Hepatocyte (in vitro differentiated cells): ENCODE measurements at places on chromosomes 6 and 20.

GRCh38 chr6:142207265-142207877, 60.3 kb downstream of the VTA1 start:
- DNase-seq: peak; percentile 51

GRCh38 chr20:13929836-13930235, 60.6 kb downstream of the SEL1L2 start:
- DNase-seq: no peak

DNA sequence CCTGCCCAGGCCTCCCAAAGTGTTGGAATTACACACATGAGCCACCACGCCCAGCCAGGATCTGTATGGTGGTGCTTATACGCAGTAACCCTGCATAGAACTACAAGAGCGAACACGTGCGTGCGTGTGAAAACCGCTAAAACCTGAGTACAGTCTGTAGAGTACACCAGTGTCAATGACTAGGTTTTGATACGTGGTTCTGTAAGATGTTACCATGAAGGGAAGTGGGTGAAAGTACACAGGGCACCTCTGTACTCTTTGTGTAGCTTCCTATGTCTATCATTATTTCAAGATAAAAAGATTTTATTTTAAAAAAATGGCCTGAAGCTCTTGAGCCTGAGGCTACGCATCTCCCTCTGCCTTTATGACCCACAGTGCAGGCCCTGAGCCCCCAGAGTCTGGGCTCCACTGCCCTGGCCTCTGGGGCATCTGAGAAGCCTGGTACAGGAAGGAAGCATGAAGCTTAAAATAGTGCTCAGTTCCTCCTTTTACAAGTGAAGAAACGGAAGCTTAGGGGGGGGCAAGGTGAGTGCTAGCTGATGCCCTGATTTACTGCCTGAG, 21.6 kb downstream of the LY86 start:
- no peak for DNase-seq

- DNase-seq: no peak
Observed at GRCh38 chr6:105310371-105310770, 92.5 kb downstream of the PREP start.

DNA sequence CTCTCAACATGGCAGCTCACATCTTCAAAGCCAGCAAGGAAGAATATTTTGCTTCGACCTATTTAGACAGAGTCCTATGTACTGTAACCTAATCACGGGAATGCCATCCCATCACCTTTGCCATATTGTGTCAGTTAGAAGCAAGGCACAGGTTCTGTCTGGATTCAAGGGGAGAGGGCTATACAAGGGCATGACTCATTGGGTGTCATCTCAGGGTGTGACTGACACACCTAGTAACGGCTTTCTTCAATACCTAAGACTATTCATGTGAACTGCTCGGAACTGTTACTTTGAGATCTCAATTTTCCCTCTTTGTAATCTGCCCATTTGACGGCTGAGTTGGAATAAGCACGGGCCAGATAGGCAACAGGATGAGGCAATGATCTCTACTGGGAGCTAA, 135.6 kb upstream of the HDGFL1 start:
- DNase-seq: no peak

GRCh38 chr20:1374246-1374645, 18.6 kb downstream of the FKBP1A start:
- DNase-seq: no peak

GRCh38 chr6:6811128-6812009, 222.8 kb downstream of the LY86 start:
- DNase-seq: peak; percentile 85

DNA sequence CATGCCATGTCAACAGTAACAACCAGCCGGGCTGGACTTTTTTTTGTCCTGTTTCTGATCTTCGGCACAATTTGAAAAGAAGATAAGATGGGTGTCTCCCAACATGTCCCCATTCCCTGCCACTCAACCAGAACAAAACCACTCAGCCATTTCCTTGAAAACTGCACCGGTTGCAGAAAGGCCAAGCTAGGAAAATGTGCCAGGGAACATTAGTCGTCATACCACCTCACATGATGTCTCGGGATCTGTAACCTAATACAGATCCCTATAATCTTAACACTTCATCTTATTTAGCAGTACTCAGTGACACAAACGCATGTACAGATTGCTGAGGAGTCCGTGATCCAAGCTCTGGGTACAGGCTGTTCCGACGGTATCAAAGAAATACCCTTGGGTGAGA, 46.5 kb downstream of the ALDH8A1 start:
- DNase-seq: peak; percentile 13

DNA sequence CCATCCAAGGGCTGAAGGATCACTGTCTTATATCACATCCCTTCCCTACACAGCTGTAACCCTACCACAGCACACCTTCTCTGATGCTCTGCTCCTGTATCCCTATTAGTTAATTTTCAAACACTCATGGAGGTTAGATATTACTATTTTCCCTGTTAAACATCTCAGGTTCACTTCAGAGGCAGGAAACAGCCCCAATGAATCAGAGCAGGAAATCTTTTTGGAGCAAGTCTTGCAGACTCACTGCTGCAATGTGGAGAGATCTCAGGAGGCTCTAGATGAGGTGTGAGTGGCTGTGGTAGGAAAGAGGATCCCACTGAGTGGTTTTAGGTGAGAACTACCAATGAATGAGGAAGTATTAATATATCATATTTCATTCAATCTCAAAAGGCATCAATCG, 19.7 kb upstream of the HTR1B start:
- no peak for DNase-seq

- peak; percentile 68 for DNase-seq
Observed at GRCh38 chr6:11241793-11242201, 9.3 kb upstream of the NEDD9 start.

GRCh38 chr6:48281217-48281616, 170.2 kb upstream of the PTCHD4 start:
- no peak for DNase-seq

DNA sequence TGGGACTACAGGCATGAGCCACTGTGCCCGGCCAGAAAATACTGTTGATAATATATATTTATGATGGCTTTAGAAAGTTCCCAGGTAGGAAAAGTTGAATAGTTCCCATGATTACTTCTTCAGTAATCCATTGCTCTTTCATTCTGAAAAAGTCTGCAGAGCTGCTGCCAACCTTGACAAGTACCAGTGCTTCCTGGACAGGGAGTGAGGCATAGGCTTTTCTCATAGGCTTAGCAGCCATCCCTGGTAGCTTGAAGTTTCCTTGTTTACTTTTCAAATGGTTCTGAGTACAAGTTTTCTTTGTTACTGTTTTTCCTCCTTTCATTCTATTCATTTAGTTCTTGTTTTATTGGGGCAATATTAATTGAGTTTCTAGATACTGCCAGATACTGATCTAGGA, 7.8 kb downstream of the RWDD1 start:
- DNase-seq: peak; percentile 21

GRCh38 chr6:146868671-146869209, 270.0 kb downstream of the ADGB start:
- peak; percentile 27 for DNase-seq
